Daoy (cell line): ENCODE measurements at places on chromosomes 3 and 15. TPM values are rescaled to one million over a fixed set of nuclear protein-coding genes. Genes with fewer than 3 reads are reported as not detected.

- DNase-seq, result no peak
Observed at GRCh38 chr3:195438371-195438770, 4.4 kb downstream of the ACAP2 start.

- no peak for DNase-seq
Observed at GRCh38 chr15:88990185-88990679, 77.1 kb upstream of the MFGE8 start.

DNA sequence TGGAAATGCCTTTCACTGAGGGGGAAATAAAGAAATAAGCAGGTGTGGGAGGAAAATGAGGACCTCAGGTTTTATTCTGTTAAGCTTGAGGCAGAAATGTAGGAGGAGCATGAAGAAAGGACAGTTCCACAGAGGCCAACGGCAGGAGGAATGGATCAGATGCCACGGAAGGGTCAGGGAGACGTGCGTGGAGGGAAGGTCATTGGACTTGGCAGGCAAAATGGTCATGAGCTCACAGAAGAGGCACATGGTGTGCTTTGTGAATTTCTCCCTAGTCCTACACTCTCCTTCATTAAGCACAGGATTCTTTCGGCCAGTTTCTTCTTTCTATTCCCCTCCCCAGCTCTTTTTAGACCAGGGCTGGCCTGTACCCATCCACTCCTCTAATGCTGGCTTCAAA lies 32.5 kb upstream of the THSD4 start:
- DNase-seq, result no peak

DNA sequence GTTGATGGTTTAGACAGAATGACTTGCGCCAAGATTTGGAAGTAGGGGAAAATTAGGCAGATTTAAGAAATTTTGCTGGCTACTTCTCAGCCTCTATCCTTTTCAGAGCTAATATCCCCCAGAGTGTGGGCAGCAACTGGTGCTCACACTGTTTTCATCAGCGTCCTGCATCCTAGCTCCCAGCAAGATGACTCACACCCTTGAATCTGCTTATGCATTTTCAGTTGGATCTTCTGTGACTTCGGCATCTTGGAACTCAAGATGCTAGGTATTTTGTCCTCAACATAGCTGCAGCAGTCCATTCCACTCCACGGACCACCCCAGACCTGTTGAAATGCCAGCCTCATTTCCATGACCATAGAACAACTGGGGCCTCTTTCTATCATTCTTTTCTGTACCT lies 336.1 kb upstream of the NR2F2 start:
- DNase-seq, result peak; percentile 11

DNA sequence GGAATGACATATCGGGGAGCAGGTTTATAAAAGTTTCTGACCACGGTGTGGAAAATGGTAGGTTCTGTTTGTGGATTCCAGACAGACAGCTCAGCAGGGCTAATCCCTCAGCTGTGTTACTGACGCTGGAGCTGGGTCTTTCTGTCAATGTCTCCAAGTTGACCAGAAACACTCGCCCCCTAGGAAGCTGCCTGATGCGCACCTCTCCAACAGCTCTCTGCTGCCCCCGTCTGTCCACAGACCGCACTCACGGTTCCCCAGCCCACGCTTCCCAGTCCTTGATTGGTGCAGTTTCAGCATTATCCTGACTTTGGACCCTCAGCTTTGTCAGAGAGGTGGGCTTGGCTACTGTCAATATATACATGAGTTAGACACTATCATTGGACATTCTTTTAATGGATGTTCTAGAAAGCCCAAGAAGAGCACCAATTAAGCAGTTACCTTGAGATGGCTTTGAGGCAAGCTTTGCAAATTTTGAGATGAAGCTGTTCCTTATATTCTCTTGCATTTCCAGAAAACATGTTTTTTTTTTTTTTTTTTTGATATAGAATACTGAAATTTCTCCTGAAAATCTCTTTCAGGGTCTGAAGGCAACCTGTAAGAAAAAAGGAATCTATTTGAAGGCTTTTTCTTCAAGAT lies 98.9 kb upstream of the TBC1D5 start:
- peak; percentile 66 for DNase-seq

GRCh38 chr15:85168642-85169173 lies 187.1 kb downstream of the PDE8A start:
- DNase-seq, result no peak

GRCh38 chr3:134473868-134474546 lies 11.8 kb downstream of the ANAPC13 start:
- DNase-seq, result peak; percentile 70

- peak; percentile 5 for DNase-seq
Observed at GRCh38 chr15:79844221-79844620, 52.6 kb downstream of the MTHFS start.

DNA sequence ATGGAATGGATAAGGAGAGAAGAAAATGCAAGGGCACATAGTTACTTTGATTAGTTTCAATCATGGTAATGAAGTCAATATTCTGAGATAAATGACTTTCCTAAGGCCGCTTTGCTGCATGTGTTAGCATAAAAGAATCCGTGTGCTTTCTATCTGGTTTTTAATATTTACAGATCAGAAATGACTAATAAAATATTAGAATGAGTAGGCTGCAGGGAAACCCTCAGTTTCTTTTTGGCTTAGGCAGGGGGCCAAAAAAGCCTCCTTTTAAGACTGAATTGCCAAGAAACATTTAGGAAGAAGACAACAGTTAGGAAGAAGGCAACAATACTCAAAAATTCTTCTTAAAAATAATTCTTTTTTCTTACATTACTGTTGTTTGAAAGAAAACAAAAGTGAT lies 11.6 kb downstream of the NEK11 start:
- DNase-seq, result no peak

DNA sequence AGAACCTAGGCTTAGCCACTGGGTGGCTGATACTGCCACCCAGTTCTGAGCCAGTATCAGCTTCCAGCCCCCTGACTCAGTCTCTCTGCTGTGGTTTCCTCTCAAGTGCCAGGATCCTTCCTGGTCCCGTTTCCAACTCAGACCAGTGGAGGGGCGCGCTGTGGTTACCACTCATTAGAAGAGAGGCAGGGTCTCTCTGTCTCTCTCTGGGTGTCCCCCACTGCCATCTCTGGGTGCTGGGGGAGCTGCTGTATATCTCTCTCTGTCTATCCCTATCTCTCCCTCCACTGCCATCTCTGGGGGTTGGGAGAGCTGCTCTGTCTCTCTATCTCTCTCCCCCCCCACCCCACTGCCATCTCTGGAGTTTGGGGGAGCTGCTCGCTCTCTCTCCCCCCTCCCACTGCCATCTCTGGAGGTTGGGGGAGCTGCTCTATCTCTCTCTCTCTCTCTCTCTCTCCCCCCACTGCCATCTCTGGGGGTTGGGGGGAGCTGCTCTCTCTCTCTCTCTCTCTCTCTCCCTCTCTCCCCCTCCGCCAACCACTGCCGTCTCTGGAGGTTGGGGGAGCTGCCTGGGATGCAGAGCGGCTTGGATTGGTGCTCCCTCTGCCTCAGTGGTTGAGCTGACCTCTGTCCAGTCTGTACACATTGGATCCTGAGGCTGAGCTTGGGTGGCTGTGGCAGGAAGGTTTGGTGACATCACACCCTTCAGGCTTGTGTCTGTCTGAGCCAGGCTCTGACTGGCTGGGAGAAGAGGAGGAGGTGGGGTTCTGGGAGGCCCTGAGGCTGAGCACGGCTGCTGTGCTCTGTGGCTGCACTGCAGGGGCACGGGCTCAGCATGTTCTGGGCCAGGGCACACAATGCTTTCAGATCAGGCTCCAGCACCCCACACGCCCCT lies 98.9 kb downstream of the APBA2 start:
- DNase-seq, result peak; percentile 44

DNA sequence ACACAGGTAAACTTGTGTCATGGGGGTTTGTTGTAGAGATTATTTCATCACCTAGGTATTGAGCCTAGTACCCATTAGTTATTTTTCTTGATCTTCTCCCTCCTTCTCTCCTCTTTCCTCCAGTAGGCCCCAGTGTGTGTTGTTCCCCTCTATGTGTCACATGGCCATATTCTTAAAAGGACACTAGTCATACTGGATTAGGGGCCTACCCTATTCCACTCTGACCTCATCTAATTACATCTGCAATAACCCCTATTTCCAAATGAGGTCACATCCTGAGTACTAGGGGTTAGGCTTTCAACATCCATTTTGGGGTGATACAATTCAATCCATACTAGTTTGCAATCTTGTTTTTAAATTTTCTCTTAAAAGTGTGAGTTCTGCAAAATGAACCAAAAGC lies 142.8 kb downstream of the IMPG2 start:
- DNase-seq, result no peak

DNA sequence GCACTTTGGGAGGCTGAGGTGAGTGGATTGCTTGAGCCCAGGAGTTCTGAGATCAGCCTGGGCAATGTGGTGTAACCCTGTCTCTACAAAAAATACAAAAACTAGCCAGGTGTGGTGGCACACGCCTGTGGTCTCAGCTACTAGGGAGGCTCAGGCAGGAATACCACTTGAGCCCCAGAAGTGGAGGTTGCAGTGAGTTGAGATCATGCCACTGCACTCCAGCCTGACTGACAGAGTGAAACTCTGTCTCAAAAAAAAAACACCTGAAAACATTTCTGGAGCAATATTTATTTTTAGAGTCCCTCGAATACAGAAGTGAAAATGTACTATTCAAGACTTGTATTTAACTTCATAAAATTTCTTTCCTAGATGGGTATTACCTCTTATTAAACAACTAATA lies 4.6 kb downstream of the SPCS1 start:
- DNase-seq, result no peak

DNA sequence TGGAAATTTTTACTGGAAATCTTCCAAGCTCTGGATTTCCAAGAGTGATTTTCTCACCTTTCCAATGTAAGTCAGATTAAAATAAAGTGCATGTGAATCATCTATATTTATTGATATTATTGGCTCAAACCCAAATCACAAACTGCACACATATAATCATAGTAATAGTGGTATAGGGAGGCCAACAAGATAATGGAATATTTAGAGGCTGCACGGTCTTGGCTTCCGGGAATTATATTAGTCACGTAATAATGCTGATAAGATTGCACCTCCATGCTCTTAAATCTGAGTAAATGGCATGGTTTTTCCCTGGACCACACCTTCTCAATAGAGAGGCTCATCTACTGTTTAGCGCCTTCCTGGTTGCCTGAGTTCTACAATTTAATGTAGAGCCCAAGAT lies 567.1 kb upstream of the NR2F2 start:
- no peak for DNase-seq

GRCh38 chr3:168974617-168975403 lies 688.7 kb downstream of the MECOM start:
- DNase-seq, result no peak

GRCh38 chr3:115227461-115227860 lies 80.4 kb upstream of the ZBTB20 start:
- no peak for DNase-seq

DNA sequence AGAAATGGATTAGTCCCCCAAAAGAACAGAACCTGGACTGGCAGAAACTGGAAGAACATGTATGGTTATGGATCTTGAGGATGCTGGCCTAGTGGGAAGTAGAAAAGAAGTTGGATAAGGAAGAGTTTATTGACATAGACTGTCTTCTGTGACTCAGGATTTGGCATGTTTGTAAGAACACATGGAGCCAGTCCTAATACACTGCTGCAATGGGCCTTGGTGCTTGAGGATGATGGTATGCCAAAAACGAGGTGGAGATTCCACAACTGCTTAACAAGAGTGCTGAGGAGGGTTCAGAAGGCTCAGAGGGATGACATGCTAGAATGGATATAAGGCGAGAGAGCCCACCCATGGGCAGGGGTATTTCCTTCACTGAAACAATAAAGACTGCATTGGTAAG lies 22.4 kb downstream of the LZTFL1 start:
- no peak for DNase-seq

GRCh38 chr15:83694536-83694935 lies 40.6 kb downstream of the ADAMTSL3 start:
- no peak for DNase-seq

GRCh38 chr3:197541756-197542539 lies 13.8 kb downstream of the BDH1 start:
- no peak for DNase-seq

DNA sequence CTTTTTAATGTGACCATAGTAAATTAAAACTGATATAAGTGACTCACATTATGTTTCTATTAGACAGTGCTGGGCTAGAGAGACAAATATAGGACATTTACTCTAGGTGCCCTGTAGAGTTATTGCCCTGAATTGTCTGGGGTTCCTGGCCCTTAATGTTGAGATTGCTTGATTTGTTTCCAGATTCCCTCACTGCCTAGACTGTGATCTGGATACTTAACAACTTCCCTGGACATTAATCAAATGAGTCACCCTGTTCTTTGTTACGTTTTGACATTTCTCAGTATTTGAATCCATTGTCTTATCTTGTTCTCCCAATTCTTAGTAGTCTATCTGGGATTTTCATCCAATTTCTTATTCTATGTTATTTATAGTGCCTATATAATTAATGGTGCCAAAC lies 65.8 kb downstream of the DTWD1 start:
- DNase-seq, result no peak

- DNase-seq, result no peak
Observed at GRCh38 chr3:16932877-16933276, 48.1 kb downstream of the PLCL2 start.

DNA sequence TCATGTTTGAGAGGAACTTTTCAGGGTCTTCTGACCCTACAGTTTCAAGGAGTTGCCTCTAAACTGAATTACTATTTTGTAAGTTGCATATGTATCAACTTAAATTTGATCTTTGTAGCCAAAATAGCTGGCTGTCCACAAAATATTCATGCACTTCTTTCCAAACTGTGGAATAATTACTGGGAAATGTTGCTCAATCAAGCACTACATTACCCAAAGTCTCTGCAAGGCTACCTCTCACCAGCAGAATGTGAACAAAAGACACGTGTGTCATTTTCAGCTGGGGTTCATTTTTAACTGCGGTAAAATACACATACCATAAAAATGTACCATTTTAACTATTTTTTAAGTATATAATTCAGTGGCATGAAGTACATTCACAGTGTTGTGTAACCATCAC lies 320.4 kb downstream of the CTNNB1 start:
- no peak for DNase-seq

DNA sequence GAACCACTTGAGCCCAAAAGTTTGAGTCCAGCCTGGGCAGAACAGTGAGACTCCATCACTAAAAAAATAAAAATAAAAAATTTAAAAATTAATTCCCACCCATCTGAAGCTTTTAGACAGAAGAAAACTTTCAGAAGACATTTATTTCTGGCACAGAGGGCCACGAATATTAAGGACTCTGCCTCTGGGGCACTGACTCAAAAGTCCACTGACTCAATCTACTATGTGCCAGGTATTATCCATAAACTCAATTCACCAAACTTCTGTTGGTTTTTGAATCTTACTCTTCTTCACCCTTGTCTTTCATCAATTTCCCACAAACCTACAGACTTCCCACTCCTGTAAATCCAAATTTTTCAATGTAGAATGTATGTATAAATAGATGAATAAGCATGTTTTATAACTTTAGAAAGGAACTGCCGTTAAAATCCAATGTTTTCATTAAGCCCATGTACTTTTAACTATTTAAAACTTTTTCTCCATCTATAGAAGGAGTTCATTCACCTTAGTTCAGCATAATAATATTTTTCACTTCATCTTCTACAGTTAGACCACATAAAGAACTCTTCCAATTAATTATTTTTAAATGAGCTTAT lies 19.9 kb downstream of the ATP13A3 start:
- DNase-seq, result no peak

The TRH gene
- not detected in 2 replicates for total RNA-seq

The SIDT1 gene
- total RNA-seq, result 0.11 TPM in 1 of 2 replicates, not detected in the other

The NMNAT3 gene
- 2.0 and 3.7 TPM in 2 replicates for total RNA-seq

The WDR49 gene
- not detected in 2 replicates for total RNA-seq

The GOLGA8J gene
- not detected in 2 replicates for total RNA-seq

The PIGZ gene
- 0.23 and 0.77 TPM in 2 replicates for total RNA-seq

The CEMIP gene
- 2.7 and 5.1 TPM in 2 replicates for total RNA-seq

The CILP gene
- total RNA-seq, result 0.03 TPM in 1 of 2 replicates, not detected in the other

The CA12 gene
- 5.0 and 5.2 TPM in 2 replicates for total RNA-seq

The ARPP21 gene
- not detected in 2 replicates for total RNA-seq

The WDR93 gene
- total RNA-seq, result 0.06 TPM in 1 of 2 replicates, not detected in the other

The LSMEM2 gene
- 1.1 TPM in 1 of 2 replicates, not detected in the other for total RNA-seq

The SCG3 gene
- 0.86 and 2.4 TPM in 2 replicates for total RNA-seq

The PARL gene
- 73.9 and 88.0 TPM in 2 replicates for total RNA-seq

The CHDH gene
- total RNA-seq, result 6.2 TPM in 2 replicates
